Smooth muscle cell of the umbilical artery (primary cell): ENCODE measurements at places on chromosomes 7 and 10. TPM values are rescaled to one million over a fixed set of nuclear protein-coding genes. Genes with fewer than 3 reads are reported as not detected.

Gene CRHR2
- not detected in 2 replicates for total RNA-seq

Gene NANOS1
- total RNA-seq, result 0.23 and 0.30 TPM in 2 replicates

Gene PNLIPRP2
- not detected in 2 replicates for total RNA-seq

Gene PDE1C
- total RNA-seq, result 0.74 TPM in 1 of 2 replicates, not detected in the other

Gene AUTS2
- 2.1 and 12.3 TPM in 2 replicates for total RNA-seq
